NB4 (cell line): ENCODE measurements at places on chromosomes 1 and 21.
A peak's percentile ranks its signal among the peaks of the same experiment; 100 is the strongest.

DNA sequence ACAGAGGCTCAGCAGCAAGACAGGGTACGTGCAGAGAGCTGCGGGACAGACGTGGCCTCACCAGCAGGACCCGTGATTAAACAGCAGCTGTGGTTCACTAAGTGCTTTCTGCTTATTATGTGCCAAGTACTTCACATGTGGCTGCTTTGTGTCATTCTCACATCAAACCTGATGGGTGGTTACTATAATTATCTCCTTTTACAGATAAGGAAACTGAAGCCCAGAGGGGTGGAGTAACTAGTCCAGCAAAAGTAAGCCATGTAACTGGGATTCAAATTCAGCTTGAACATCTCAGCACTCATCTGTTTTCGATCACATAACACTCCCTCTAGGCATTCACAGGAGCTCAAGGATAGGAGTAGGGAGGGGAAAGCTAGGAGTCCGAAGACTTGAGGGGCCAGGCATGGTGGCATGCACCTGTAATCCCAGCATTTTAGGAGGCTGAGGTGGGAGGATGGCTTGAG lies 50.8 kb upstream of the CLIC4 start:
- DNase-seq, result no peak

DNA sequence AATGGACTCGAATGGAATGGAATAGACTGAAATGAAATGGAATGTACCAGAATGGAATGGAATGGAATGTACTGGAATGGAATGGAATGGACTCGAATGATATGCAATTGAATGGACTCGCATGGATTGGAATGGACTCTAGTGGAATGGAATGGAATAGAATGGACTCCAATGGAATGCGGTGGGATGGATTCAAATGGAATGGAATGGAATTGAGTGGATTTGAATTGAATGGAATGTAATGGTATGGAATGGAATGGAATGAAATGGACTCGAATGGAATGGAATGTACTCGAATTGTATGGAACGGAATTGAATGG lies 99.6 kb upstream of the FBXO28 start:
- DNase-seq, result no peak

GRCh38 chr1:160560806-160561205 lies 18.5 kb downstream of the CD84 start:
- no peak for DNase-seq

- no peak for DNase-seq
Observed at GRCh38 chr1:26156285-26157038, 2.4 kb upstream of the FAM110D start.

DNA sequence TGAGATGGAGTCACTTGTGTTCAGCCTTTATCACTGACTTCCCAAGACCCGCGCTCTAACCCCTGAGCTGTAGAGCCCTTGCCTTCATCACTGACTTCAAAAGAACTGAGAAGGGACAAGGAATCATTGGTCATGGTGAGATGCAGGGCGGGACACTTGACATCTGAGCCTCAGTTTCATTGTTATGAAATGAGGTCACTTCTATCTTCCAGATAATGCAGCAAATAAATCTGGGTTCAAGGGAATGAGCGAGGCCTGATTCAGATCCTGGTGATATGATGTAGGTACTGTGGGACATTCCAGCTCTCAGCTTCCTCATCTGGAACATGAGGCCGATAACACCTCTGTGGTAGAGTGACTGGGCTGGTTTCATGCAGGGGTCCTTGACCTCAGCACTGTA lies 13.8 kb downstream of the KAZN start:
- DNase-seq, result no peak

DNA sequence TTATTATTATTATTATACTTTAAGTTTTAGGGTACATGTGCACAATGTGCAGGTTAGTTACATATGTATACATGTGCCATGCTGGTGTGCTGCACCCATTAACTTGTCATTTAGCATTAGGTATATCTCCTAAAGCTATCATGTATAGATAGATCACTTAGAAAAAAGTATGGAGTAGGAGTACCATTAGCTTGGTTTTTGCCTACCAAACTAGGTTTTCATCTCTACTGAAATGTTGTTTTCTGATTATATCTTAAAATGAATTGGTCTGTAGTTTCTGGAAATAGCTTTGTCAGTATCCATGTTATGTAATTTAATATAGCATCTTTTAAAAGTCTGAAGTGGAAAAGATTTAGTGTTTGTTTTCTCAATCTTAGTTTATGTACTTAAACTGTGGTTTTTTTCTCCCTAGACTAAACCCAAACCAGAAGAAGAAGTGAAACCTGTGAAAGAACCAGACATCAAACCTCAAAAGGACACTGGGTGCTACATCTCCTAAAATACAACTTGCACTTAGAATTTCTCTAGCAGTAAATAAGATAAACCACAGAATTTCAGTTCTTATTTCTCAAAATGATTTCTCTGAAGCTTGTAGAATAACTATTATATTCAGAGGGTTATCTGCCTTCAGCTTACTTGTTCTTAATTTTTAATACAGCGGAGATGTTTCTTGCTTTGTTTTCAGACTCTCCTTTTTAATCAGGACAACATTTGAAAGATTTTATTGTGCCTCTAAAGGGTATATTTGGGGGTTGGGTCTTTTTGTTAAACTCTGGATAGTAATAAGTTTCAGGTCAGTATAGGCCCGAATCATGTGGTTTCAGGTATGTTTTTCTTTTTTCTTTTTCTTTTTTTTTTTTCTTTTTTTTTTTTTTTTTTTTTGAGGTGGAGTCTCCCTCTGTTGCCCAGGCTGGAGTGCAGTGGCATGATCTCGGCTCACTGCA lies 4.5 kb upstream of the FAM177B start:
- peak; percentile 8 for DNase-seq

- DNase-seq, result no peak
Observed at GRCh38 chr21:27681038-27681437, 714.1 kb upstream of the ADAMTS5 start.

- no peak for DNase-seq
Observed at GRCh38 chr1:17615157-17615556, 75.7 kb downstream of the ARHGEF10L start.

DNA sequence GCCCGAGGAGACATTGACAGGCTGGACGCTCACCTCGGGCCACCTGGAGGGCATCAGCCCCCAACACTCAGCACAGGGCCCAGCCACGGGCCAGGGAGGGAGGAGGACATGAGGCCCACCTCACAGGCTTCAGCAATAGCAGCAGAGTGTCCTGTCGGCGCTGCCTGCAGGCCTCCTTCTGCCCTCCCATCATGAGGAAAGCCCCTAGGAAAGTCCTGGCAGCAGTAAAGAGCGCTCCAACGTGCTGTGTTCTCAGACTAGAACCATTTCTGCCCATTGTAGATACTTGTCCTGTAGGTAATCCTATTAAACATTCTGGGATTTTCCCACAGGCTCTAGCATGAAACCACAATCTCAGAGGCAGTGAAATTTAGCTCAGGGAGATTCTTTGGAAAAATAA lies 62.0 kb upstream of the GALNT2 start:
- DNase-seq, result no peak

- no peak for DNase-seq
Observed at GRCh38 chr1:8989061-8989460, 37.2 kb downstream of the SLC2A7 start.

DNA sequence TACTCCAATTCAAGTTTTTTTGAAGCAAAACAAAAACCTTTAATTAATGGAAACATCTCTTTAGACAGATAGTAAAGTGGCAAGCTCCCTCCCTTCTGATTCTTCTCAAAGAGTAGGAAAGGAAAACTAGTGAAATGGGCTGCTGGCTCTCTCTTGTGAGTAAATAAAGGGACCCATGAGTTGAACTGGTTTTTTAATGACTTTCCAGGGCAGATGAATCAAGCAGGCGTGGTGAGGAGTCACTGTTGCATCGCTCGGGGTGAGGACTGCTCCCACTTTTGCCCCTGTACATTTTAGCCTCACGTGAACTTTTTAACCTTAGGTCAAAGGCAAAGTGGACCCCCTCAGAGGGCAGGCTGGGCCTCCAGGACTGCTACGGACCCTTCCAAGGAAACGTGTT lies 64.8 kb downstream of the ABCA4 start:
- no peak for DNase-seq

DNA sequence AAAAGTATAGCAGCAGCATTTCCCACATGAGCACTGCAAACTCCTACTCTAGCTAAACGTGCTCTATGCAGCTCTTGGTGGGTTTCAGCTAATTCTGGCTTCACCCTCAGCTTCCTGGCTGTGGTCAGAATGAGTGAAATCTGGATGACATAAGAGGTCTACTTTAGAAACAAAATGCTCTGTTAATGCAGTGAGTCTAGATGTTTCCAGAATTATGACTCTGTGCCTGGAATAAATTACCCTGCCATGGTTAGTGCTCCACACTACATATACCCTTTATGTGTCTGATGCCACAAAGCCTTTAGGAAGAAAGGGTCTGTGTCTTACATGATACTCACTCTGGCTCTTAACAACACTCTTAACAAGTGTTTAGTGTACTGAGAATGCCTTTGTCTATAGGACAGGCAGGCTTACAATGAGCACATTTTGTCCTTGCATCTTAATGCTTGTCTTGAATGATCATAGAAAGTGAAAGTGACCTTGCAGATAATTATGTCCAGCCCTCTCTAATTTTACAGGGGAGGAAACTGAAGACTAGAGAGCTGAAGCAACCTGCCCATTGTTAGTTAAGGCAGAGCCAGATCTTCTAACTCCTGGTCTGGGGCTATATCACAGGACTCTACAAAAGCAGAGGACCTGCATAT lies 9.2 kb downstream of the S100A10 start:
- peak; percentile 70 for DNase-seq

DNA sequence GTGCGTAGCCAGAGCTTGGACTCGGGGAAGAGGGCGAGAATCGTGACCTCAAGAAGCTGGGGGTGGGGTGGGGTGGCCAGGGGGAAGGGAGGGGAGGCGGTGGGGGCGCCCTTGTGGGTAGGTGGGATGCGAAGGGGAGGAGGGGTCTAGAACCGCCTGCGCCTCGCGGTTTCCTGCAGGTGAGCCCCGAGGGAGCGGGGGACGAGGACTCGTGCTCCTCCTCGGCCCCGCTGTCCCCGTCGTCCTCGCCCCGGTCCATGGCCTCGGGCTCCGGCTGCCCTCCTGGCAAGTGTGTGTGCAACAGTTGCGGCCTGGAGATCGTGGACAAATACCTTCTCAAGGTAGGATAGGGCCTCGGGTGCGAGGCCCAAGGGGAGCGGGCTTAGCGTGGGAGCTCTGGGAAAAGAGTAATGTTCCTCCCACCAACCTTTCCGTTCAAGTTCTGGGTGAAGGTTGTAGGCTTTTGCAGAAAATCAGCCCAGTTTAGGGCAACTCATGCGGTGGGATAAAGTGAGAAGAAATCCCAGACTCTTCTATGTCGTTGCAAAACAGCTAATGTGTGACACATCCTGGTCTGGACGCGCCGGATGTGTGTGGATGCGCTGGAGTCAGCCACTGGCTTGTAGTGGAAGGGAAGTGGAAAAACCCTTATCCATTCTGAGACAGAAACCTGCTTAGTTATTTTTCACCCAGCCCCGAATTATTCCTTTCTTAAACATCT lies 2.9 kb downstream of the LHX8 start:
- DNase-seq, result no peak

- DNase-seq, result no peak
Observed at GRCh38 chr1:25084407-25084806, 147.9 kb downstream of the SYF2 start.

DNA sequence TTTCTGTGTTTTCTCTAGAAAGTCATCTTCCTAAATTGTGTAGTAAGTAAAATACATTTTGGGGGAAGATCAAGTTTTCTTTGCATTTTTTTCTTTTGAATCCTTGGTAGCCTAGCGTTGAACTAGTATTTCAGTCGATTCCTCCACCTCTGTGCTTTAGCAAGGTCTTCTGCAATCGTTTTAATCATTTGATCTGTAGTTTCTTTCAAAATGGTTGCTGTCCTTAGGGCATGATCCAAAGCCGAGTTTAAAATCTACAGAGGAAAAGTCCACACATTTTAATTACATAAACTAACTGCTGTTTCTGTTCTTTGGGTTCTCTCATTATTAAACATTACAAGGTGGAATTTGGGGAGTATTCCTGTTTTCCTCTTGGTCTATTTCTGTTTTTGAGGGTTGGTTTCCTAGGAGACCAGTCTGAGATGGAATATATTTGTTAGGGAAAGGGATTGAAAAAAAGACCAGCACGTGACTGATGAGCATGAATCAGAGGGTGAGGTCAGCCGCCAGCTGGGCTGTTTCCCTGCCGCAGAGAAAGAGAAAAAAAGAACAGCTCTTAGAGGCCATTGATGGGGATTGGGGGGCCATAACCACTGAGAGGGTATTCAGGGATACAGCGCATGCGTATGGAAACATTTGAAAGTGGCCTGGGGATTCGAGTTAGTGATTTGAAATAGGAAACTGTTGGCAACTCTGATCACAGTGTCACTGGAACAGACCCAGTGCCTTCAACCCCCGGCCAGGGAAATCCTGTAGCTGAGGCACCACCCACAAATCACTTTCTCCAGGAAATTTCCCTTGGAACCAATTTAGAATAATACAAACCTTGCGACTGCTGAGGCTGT lies 40.6 kb downstream of the AKNAD1 start:
- no peak for DNase-seq

DNA sequence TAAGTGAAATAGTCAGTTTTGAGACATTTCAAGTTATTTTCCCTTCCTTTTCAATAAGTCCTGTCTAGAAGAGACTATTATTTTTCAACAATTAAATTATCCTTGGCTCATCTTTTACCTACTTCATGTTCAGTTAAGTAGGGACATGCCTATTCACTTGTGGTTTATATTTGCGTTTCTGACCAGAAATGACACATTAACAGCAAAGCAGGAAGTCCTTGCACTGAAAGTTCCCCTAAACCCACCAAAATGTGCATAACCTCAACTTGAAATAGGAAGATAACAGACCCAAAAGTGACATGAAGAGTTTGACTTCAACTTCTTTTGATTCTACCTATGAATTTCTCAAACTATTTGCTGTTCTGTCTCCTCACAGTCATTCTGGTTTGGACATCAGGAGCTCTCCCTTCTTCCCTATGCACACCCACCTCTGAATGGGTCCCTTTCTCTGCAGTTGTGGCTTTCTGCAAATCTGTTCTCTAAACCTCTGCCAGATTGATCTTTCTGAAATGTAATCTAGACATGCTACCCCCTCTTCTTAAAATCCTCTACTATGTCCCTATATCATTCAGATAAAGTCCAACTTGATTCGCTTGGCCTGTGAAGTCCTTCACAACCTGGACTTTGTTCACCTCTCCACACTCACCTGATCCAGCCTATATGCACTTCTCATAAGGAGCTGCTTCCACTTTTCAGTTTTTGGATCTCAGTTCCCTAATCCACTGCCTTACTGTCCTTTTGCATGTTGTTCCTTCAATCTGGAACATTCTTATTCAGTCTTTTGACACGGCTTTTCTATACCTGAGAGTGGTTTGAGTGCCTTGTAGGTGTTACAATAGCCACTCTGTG lies 661.5 kb upstream of the ADGRL4 start:
- no peak for DNase-seq

DNA sequence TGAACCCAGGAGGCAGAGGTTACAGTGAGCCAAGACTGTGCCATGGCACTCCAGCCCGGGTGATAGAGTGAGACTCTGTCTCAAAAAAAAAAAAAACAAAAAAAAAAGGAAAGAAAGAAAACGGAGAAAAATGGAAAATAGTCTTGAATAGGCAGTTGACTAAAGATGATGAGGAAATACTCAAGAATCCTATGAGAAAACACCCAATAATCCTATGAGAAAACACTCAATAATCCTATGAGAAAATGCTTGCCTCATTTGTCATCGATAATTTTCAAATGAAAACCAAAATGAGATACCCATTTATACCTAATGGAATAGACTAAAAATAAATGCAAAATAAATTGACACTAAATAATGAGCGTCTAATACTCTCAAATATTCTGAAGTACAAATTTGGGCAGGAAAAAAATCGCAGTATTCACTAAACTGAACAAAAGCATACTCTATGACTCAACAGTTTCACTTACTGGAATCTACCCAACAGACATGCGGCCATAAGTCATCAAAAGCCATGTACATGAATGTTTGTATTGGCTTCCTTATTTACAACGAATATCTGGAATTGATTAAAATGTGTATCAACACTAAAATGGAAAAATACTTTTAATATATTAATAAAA lies 733.9 kb upstream of the CHRM3 start:
- no peak for DNase-seq
